ENCODE measurements at places on chromosomes 12 and 14. TPM values are rescaled to one million over a fixed set of nuclear protein-coding genes. Genes with fewer than 3 reads are reported as not detected.
A peak's percentile ranks its signal among the peaks of the same experiment; 100 is the strongest.

The TSPAN11 gene
- 2.7 TPM for total RNA-seq

DNA sequence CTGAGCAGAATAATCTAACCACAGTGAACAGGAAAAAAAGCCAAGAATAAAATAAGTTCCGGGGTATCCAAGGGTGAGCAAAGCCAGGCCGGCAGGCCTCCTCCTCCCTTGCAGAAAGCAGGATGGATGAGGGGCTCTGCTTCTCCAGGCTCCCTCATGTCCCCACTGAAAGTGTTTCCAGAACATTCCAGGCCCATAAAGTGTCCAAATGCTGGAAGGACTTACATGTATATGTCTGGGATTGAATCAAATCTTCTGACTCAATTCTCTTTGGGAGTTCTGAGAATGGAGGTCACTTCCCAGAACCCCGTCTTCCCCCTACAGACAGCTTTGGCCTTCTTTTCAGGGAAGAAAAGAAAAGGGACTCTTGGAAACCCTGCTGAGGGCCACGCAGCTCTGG is 25.0 kb upstream of the BDKRB1 start:
- no peak for DNase-seq

GRCh38 chr14:73879027-73879426 is 7.6 kb upstream of the ZNF410 start:
- no peak for DNase-seq

The KCNH3 gene
- total RNA-seq = 0.10 TPM

DNA sequence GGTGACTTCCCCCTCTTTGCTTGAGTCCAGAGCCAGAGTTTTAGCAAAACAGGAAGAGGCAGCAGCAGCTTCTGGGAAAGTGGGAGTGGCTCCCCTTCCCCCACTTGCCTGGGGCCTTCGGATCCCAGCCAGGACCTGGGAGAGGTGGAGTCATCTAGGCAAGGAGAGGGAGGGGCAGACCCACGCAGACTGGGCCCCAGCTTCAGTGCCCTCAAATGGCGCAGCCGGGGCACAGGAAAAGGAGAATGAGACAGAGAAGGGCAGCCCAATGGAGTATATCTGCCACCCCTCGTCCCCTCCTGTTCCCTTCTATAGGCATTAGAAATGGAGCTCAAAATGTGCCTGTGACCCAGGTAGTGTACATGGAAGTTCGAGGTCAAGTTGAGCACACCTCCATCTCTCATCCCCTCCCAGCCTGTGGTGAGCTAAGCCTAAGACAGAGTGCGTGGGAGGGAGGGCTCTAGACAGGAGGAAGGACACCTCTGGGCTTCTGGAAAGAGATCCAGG is 9.3 kb upstream of the HDAC7 start:
- peak; percentile 92 for DNase-seq

Data from posterior vena cava (tissue), 2 donors.